NCI-H460 (cell line): ENCODE measurements at places on chromosomes 13 and 19. TPM values are rescaled to one million over a fixed set of nuclear protein-coding genes. Genes with fewer than 3 reads are reported as not detected.

The CD79A gene
- total RNA-seq = not detected in 2 replicates

The FCGBP gene
- total RNA-seq = 0.02 and 0.06 TPM in 2 replicates

The ZMYM5 gene
- 11.6 and 13.5 TPM in 2 replicates for total RNA-seq

The EFNB2 gene
- total RNA-seq = 2.0 and 2.2 TPM in 2 replicates

- no peak for DNase-seq
Observed at GRCh38 chr19:38841180-38841766, 8.5 kb downstream of the HNRNPL start.

DNA sequence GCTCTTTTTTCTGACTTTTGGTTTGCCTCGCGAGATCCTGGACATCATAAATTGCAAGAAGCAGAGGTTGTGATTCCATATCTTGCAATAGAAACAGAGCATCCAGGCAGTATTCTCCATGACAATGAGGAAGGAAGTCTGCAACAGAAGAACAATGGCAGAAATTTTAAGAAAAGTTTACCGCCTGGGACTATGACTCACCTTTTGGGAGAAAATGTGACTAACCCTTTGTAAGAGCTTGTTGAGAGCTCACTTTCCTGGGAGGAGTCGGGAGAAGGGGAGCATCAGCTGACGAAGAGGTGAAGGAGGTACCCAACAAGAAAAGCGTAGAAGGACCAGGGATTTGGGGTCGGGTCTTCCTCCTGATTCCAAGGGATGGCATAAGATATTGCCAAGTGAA lies 34.3 kb upstream of the TNFSF11 start:
- DNase-seq = no peak

The YIF1B gene
- total RNA-seq = 35.9 and 47.5 TPM in 2 replicates

DNA sequence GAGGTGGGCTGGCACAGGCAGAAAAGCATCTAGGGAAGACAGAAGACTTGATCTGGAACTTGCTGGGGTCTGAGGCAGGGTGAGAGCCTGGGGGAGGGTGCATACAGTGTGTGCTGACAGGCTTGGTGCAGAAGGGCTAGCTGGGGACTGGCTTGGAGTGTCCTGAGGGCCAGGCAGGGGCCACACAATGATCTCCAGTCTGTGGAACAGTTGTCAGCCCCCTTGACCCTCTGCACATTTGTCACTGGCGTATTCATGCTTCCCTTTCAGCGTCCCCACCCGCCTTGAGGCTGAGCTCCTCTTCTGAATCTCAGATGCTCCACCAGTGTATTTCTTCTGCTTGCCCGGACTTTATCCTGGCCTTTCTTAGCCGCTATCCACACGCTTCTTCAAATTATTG lies 2.8 kb upstream of the MICU2 start:
- DNase-seq = no peak

GRCh38 chr13:97561182-97561581 lies 127.2 kb downstream of the RAP2A start:
- no peak for DNase-seq

The PSPN gene
- total RNA-seq = 1.1 and 5.3 TPM in 2 replicates
